ENCODE measurements at places on chromosomes 11 and 22.

DNA sequence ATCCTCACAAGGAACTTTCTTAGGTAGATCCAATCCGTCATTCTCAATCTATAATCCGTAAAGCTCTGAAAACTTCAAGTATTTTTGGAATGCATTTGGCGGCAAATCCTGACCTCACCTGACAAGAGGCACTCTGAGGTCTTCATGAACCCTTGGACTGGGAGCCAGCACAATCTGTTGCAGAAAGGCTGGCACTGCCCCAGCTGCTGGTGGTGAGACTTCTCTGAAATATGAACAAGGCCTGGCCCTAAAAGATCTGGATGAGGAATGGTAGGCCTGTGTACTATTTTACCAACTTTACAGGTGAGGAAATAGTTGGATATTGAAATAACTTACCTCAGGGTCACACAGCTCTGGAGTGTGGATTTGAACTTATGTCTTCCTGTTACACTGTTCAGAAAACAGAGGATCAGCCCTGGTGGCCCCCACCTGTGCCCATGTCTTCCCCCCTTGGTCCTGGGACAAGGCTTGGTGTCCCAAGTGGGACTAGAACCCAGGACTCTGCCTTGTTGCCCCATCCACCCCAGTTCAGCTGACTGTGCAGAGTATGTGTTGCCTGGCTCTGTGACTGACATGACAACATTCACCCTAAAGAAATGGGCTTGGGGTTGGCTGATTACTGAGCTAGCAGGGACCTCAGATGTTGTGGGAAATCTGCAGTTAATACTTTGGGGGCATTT is 471.4 kb downstream of the MN1 start:
- no peak for DNase-seq

GRCh38 chr11:125429174-125429707 is 66.8 kb downstream of the FEZ1 start:
- peak; percentile 87 for DNase-seq

DNA sequence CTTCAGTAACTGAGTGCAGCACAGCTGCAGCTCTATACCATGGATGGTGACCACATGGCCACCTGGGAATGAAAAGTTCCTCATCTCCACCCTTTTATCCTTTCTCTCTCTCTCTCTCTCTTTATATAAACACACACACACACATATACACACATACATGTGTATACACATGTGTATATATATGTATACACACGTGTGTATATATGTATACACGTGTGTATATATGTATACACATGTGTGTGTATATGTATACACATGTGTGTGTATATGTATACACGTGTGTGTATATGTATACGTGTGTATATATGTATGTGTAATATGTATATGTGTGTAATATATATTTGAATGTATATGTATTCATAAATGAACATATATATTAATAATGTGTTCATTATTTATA is 18.8 kb upstream of the FAR1 start:
- no peak for DNase-seq

DNA sequence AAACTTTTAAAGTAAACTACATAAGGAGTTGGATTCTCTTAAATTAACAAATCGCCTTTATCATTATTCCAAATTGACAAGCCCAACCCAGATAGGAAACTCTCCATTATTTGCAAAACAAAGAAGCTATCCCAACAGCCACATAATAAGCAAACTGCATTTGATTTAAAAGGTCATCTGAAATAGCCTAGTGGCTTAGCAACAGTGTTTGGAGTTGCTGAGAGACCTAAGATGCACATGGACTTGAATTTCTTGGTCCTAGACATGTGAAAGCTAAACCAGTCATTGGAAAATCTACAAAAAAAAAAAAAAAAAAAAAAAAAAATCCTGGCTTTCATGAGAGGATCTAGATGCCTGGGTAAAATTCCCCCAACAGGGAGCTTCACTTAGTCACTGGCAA is 69.5 kb downstream of the PRCP start:
- no peak for DNase-seq

- no peak for DNase-seq
These were observed 2330.0 kb upstream of the RAG2 start for GRCh38 chr11:38927993-38928392.

DNA sequence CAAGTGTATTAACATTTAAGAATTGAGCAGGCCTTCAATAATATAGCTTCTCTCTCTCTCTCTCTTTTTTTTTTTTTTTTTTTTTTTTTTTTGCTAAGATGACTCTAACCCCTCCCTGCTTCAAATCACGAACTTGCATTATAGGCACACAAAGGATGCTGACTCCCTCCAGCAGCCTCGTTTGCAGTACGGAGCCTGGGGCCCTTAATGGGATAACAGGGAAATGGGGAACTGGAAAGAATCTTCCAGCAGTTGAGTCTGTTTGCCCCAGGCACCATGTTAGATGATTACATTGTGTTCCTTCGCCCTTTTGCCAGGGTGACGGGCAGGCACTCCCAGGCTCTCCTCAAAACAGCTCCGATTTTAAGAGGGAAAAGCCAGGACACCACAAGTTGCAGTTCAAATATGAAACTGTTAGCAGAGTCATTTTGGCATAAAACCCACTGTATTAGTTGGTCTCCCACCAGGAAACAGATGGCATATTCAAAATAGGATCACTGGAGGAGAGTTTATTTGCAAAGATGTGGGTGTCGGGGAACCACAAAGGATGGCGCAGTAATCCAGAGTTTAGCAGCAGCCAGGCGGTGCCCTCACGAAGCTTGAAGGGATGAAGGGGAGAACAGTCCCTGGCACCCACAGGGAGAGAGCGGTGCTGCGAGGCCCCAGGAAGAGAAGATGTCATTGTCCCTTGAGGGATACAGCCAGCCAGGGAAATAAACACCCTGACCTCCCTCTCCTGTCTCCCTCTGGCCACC is 26.5 kb upstream of the TREH start:
- peak; percentile 84 for DNase-seq

- DNase-seq: no peak
These were observed 233.1 kb downstream of the CSNK2A3 start for GRCh38 chr11:11119917-11120316.

GRCh38 chr11:83835423-83835822 is 549.3 kb upstream of the CCDC90B start:
- no peak for DNase-seq

GRCh38 chr22:49470741-49471503 is 356.8 kb downstream of the BRD1 start:
- no peak for DNase-seq

GRCh38 chr11:120186774-120187591 is 23.8 kb upstream of the OAF start:
- DNase-seq: peak; percentile 83

DNA sequence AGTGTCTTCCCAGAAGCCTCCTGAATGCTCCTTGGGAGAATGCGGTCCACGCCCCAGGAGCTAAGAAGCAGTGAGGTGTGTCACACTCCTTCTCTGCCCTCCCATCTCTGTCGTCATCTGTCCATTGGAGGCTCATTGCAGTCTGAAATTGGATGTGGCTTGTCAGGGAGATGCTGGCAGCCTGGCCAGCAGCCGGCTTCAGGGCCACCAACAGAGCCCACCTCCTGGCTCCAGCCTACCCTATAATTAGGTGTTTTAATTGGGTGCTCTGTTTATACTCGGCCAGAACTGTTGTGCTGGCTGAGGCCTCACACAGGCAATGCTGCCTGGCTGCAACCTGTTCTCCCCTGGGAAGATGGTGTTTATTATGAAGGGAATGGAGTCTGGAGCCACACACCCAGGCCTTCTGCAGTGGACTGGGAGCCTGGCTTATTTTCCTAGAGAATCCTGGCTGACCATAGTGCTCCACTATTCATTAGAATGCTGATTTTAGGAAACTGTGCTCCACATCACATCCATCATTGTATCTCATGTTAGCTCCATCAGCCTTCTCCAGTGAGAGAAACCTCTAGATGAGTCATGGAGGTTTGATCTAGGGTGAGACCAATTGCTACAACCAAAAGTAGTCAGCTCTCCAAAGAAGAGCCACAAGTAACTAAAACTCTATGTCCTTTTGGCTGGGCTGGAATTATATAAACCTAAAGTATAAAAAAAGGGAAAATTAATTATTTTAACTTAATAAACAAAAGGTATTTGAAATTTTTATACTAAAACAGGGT is 86.8 kb upstream of the CRTAM start:
- DNase-seq: peak; percentile 70

- DNase-seq: no peak
These were observed 12.5 kb upstream of the MGAT3 start for GRCh38 chr22:39444247-39444800.

DNA sequence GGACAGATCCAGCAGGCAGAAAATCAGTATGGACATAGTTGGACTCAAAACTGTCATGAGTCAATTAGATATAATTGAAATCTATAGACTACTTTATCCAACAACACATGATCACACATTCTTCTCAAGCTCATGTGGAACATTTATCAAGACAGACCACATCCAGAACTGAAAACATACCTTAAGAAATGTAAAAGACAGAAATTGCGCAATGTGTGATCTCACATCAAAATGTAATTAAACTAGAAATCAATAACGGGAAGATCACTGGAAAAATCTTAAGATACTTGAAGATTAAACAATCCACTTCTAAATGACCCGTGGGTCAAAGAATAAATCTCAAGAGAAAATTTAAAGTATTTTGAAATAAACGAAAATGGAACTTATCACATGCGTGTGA is 435.3 kb downstream of the OPCML start:
- no peak for DNase-seq

- DNase-seq: no peak
These were observed 110.4 kb upstream of the OR4B1 start for GRCh38 chr11:48106166-48106565.

DNA sequence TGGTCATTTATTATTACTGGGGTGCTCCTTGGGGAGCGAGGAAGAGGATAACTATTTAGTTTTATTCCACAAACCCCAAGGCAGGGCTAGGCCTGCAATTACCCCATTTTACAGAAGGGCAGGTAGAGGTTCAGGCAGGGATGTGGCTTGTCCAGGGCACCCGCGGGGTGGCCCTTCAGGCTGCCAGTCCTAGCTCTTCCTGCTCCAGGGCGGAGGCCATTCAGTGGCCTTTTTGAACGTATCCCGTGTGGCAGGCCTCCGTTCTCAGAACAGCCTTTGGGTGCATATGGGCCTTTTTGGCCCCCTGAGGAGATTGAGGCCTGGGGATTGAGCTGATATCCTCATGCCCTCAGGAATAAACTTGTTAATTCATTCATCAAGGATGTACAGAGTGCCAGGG is 66.2 kb downstream of the MPPED1 start:
- DNase-seq: no peak

DNA sequence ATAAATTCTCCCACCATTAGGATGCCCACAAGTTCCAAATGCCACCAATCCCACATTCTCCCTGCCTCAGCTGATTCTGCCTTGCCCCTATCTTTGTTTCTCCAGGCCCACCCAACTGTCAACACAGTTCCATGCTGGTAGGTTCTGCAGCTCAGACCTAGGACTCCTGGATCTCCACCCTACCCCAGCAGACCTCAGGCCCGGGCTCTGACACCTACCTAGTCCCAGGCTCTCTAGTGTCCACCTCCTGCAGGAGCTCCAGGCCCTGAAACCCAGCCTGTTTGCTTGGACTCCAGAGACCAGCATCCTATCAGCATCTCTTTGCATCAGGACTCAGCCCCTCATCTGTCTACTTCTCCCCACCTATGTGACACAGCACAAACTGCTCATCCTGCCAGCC is 86.5 kb downstream of the PDE2A start:
- DNase-seq: no peak

GRCh38 chr11:132318421-132319157 is 948.2 kb downstream of the NTM start:
- no peak for DNase-seq

- no peak for DNase-seq
These were observed 3.2 kb upstream of the FJX1 start for GRCh38 chr11:35614939-35615569.

DNA sequence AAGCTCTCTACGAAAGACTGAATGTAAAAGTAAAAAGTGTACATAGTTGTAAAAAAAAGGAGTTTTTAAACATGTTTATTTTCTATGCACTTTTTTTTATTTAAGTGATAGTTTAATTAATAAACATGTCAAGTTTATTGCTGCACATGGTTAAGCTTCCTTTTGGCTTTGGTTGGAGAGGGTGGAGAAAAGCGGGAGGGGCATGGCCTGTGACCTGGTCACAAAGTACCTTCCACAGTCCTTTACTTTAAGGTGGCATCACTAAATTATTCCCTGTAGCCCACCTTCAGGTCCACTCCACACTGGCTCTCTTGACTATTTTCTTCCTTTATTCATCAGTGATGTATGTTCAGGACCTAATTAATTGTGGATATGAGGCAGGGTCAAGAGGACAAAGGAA is 586 bp upstream of the TTC36 start:
- DNase-seq: no peak

DNA sequence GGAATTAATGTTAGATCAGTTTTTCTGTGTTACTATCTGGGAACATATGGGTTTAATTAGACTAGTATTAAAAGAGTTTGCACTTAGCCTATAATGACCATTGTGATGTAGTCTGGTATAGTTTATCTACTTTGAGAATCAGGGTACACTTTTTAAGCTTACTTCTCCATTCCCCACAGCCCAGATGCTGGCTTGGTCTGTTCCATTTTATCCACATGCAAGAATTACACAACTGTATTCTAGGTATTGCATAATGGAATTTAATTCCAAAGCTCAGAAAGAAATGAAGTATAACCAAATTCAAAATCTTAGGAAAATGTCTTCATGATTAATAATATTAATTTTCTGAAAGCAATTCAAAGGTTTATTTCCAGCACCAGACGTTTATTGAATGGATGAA is 122.2 kb upstream of the PDGFD start:
- DNase-seq: no peak

- no peak for DNase-seq
These were observed 7.3 kb downstream of the UBE2L6 start for GRCh38 chr11:57560146-57560545.

DNA sequence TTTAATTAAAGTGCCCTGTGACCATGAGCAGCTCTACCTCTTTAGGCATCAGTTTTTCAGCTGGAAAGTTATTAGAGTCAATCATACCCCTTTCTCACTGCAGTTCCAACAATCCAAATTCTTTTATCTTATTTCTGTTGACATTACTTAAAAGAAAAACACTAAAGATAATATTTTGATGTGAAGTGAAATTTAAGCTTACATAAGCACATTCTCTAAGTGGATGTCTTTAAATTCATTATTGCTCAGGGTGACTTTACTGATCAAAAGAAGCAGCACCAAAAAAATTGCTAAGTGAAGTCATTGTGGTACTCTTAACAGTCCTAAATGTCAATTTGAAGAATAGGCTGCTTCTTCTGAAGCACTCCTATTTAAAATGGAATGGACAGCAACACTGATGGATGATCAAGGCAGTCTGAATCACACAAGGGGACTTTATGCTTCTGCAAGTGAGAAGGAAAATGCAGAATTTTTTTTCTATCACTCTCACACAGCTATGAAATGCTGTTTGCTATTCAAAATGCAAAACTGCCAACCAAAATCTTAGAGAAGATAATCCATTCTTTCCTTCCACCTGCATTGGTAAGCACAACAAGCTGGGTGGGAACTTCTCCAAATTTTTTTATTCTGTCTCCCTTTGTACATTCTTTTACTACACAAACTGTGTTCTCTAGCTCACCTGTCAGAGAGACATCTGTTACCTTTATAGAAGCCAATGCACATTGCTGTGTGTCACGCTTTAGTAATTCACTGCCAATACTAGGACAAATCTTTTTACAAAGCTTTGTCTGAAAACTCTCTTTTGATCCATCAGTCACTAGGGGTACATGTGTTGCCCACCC is 179.9 kb downstream of the GRIA4 start:
- no peak for DNase-seq

All from eye (tissue), 1 donor.